ENCODE measurements at places on chromosomes 5 and 9. TPM values are rescaled to one million over a fixed set of nuclear protein-coding genes. Genes with fewer than 3 reads are reported as not detected.

- H3K36me3 ChIP-seq: peaks cover 38% of the 10 kb centered on the region
- no peaks in the 10 kb centered on the region for H3K27me3 ChIP-seq
- peak; percentile 72 for DNase-seq
- peaks cover 19% of the 10 kb centered on the region for H3K4me1 ChIP-seq
Observed at GRCh38 chr5:43603344-43604217, 601 bp downstream of the NNT start.

GRCh38 chr9:137241490-137242268 is 592 bp downstream of the TUBB4B start:
- peak overlapping the region; percentile 82 for H3K4me3 ChIP-seq
- peaks cover 25% of the 10 kb centered on the region for H3K4me1 ChIP-seq
- no peaks in the 10 kb centered on the region for H3K27me3 ChIP-seq
- H3K27ac ChIP-seq: peak overlapping the region; percentile 70
- DNase-seq: no peak

- no peak for DNase-seq
- peaks cover 4% of the 10 kb centered on the region for H3K4me1 ChIP-seq
- no peaks in the 10 kb centered on the region for H3K27me3 ChIP-seq
- H3K36me3 ChIP-seq: no peaks in the 10 kb centered on the region
Observed at GRCh38 chr5:175590471-175590881, 67.4 kb upstream of the HRH2 start.

GRCh38 chr9:110130791-110131416 is 77.1 kb downstream of the C9orf152 start:
- no peak for DNase-seq
- peaks cover 69% of the 10 kb centered on the region for H3K4me1 ChIP-seq
- no peak overlapping the region for H3K4me3 ChIP-seq
- H3K27ac ChIP-seq: peak overlapping the region; percentile 60
- H3K36me3 ChIP-seq: peaks cover 7% of the 10 kb centered on the region

- peaks cover 2% of the 10 kb centered on the region for H3K27me3 ChIP-seq
- no peak overlapping the region for H3K4me3 ChIP-seq
- H3K36me3 ChIP-seq: no peaks in the 10 kb centered on the region
- no peak for DNase-seq
Observed at GRCh38 chr9:135215571-135216161, 128.2 kb downstream of the OLFM1 start.

Gene OTULINL
- 0.58 TPM for total RNA-seq

Gene RGS7BP
- 0.03 TPM for total RNA-seq

Gene WDR31
- 2.0 TPM for total RNA-seq

Gene IL7R
- total RNA-seq: 86.6 TPM

DNA sequence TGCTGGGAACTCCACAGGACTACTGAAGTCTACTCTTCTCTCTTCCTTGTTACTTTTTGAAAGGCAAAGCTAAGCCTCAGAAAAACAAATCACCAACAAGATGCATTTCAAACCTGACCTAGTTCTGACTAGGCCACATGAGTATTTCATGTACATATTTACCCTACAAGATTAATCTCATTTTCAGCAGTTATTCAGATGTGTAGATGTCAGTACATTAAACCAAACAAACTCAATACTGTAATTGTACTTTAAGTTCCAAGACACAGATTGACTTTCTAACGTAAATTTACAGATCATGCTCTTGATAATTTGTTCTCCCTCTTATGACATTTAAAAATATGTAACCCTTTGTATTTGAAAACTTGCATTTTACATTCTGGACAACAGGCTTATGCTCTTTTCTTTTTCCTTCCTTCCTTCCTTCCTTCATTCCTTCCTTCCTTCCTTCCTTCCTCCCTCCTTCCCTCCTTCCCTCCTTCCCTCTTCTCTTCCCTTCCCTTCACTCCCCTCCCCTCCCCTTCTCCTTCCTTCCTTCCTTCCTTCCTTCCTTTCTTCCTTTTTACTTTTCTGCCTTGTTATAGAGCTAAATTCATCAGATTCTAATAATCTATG is 1653.4 kb downstream of the EFNA5 start:
- no peaks in the 10 kb centered on the region for H3K36me3 ChIP-seq
- DNase-seq: no peak
- 0 out of 2 replicates have a peak, but pooled peaks cover 3% of the 10 kb centered on the region for H3K4me1 ChIP-seq
- no peaks in the 10 kb centered on the region for H3K27me3 ChIP-seq
- H3K4me3 ChIP-seq: no peak overlapping the region
- no peak overlapping the region for H3K27ac ChIP-seq

- H3K4me3 ChIP-seq: no peak overlapping the region
- H3K27me3 ChIP-seq: no peaks in the 10 kb centered on the region
- no peak for DNase-seq
- no peaks in the 10 kb centered on the region for H3K36me3 ChIP-seq
- no peak overlapping the region for H3K27ac ChIP-seq
- H3K4me1 ChIP-seq: no peaks in the 10 kb centered on the region
Observed at GRCh38 chr5:81924442-81924841, 47.4 kb upstream of the ATG10 start.

Gene TLE1
- total RNA-seq: 11.3 TPM

GRCh38 chr5:133128066-133128465 is 76.3 kb downstream of the HSPA4 start:
- H3K27me3 ChIP-seq: no peaks in the 10 kb centered on the region
- no peak for DNase-seq
- no peak overlapping the region for H3K27ac ChIP-seq
- H3K4me3 ChIP-seq: no peak overlapping the region

- no peaks in the 10 kb centered on the region for H3K27me3 ChIP-seq
- H3K4me1 ChIP-seq: no peaks in the 10 kb centered on the region
- no peaks in the 10 kb centered on the region for H3K36me3 ChIP-seq
- H3K27ac ChIP-seq: no peak overlapping the region
- no peak overlapping the region for H3K4me3 ChIP-seq
Observed at GRCh38 chr9:112605963-112606699, 111.8 kb downstream of the INIP start.

DNA sequence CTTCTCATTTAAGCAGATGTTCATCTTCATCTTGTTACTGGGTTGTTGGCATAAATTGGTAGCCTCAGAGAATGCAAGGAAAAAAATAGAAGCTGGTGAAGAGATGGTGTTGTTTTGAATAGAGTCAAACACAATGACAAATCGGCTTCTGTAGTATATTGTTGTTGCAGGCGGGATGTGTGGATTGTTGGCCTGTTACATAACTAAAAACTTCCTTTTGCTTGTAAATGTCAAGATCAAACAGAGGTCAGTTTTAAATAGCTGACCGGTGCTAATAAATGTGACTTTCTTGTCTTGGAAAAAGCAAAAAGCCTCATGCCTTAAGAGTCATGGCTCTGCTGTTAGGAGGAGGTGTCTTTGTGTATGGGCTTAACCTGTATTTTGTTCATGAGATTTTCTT is 59.2 kb downstream of the CCDC192 start:
- peaks cover 33% of the 10 kb centered on the region for H3K4me1 ChIP-seq
- no peaks in the 10 kb centered on the region for H3K36me3 ChIP-seq
- H3K4me3 ChIP-seq: no peak overlapping the region

GRCh38 chr9:123316053-123316718 is 39.8 kb upstream of the CRB2 start:
- DNase-seq: no peak
- H3K27me3 ChIP-seq: no peaks in the 10 kb centered on the region
- no peaks in the 10 kb centered on the region for H3K36me3 ChIP-seq
- H3K4me3 ChIP-seq: no peak overlapping the region
- H3K4me1 ChIP-seq: no peaks in the 10 kb centered on the region
- H3K27ac ChIP-seq: no peak overlapping the region

GRCh38 chr9:76269789-76270188 is 124.4 kb downstream of the RFK start:
- 0 out of 2 replicates have a peak, but pooled peaks cover 3% of the 10 kb centered on the region for H3K27me3 ChIP-seq
- no peak overlapping the region for H3K27ac ChIP-seq
- no peaks in the 10 kb centered on the region for H3K36me3 ChIP-seq
- H3K4me1 ChIP-seq: 0 out of 2 replicates have a peak, but pooled peaks cover 3% of the 10 kb centered on the region
- DNase-seq: no peak

DNA sequence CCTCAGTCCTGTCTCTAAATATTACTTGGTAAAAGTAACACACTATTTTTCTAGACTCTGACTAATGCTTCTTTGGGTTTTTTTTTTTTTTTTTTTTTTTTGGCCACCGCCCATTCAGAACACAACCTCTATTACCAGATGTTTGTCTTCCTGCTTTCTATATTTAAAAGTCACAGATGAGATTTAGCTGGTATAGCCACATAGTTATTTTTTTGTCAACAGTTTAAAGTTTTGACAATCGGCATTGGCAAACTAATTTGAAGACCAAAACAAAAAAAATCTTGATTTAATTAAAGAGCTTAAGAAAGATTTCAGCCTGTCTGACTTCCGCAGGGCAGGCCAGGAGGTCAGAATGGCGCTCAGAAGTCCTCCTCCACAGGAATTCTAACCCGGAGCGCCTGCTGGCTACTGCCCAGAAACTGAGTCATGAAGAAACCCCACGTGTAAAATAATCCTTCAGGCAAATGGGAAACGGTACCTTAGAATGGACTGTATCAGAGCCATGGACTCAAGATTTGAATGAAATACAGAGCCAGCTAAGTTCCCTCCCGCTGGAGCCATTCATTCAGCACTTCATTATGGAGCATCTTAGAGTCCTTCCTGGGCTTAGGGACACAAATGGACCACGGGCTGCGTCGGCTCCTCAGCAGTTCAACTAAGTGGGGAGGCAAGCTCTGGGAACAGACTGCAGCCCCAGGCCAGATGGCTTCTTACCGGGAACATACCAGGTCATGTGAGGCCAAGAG is 55.6 kb downstream of the PTPDC1 start:
- peak; percentile 87 for DNase-seq
- H3K36me3 ChIP-seq: no peaks in the 10 kb centered on the region
- H3K4me3 ChIP-seq: no peak overlapping the region
- no peaks in the 10 kb centered on the region for H3K27me3 ChIP-seq
- peaks cover 31% of the 10 kb centered on the region for H3K4me1 ChIP-seq

GRCh38 chr9:126643945-126644527 is 30.3 kb downstream of the LMX1B start:
- H3K27me3 ChIP-seq: peaks cover 21% of the 10 kb centered on the region
- H3K4me1 ChIP-seq: no peaks in the 10 kb centered on the region
- H3K36me3 ChIP-seq: no peaks in the 10 kb centered on the region
- no peak for DNase-seq
- H3K4me3 ChIP-seq: no peak overlapping the region

DNA sequence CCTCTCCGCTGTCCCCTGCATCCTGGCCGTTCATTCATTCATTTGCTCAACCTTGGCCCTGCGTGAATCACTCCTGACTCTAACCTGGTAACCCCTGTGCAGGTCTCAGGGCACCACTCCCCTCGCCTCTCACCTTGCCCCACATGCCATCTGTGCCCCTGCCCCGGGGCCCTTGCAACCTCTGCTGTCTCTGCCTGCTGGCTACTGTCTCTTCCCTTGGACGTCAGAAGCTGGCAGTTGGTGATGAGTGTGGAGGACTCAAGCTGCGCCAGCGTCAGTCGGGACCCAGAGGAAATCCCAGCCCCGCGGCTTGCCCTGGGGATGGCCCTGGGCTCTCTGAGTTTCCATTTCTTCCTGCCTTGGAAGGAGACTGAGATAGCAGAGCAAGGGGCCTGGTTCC is 154.9 kb downstream of the OLFM1 start:
- H3K4me3 ChIP-seq: no peak overlapping the region
- H3K27ac ChIP-seq: no peak overlapping the region
- H3K27me3 ChIP-seq: no peaks in the 10 kb centered on the region
- H3K4me1 ChIP-seq: no peaks in the 10 kb centered on the region
- no peaks in the 10 kb centered on the region for H3K36me3 ChIP-seq

Gene ARID3C
- total RNA-seq: not detected

GRCh38 chr5:64502196-64502595 is 3.6 kb upstream of the RGS7BP start:
- no peak overlapping the region for H3K27ac ChIP-seq
- no peak for DNase-seq
- no peak overlapping the region for H3K4me3 ChIP-seq

DNA sequence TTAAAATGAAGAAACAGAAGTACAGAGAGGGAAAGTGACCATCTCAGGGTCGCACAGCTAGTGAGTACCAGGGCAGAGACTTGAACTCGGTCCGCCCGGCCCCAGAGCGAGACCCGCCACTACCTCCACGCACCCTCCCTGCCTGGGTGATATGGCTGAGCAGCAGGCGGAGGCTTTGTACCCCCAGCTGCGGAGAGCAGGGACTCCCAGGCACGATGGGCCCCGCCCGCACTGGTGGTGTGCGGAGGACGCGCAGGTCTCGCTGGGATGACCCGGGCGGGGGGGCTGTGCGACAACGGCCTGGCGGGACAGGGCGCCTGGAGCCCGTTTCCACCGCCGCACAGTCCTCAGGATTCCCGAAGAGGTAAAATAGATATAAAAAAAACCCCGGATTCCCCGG is 64.7 kb upstream of the LARP1 start:
- no peak overlapping the region for H3K4me3 ChIP-seq
- H3K27me3 ChIP-seq: no peaks in the 10 kb centered on the region
- no peak overlapping the region for H3K27ac ChIP-seq
- no peak for DNase-seq
- H3K4me1 ChIP-seq: no peaks in the 10 kb centered on the region

DNA sequence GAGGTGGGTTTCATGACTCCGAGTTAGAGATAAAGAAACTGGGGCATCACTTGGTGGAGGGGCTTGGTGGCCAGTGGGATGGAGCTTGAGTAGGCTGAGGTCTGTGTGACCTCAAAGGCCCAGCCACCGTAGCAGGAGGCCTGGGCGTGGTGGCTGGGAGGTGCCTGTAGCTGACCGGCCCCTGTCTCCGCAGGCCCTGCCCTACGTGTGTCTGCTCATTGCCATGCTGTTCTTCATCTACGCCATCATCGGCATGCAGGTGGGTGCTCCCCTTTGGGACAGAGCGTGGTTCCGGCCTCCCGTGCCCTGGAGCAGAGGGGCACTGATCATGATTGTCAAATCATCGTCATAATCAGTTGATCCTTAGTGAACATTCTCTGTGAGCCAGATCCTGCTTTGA is 196.2 kb downstream of the CACNA1B start:
- no peaks in the 10 kb centered on the region for H3K4me1 ChIP-seq
- H3K27ac ChIP-seq: no peak overlapping the region
- no peak overlapping the region for H3K4me3 ChIP-seq
- H3K27me3 ChIP-seq: peaks cover 4% of the 10 kb centered on the region
- no peak for DNase-seq

- no peaks in the 10 kb centered on the region for H3K36me3 ChIP-seq
- no peaks in the 10 kb centered on the region for H3K27me3 ChIP-seq
- no peak for DNase-seq
- no peak overlapping the region for H3K4me3 ChIP-seq
Observed at GRCh38 chr5:159547466-159548195, 217.3 kb upstream of the IL12B start.

GRCh38 chr9:6811436-6811835 is 53.7 kb downstream of the KDM4C start:
- H3K27me3 ChIP-seq: no peaks in the 10 kb centered on the region
- no peak for DNase-seq
- H3K36me3 ChIP-seq: no peaks in the 10 kb centered on the region
- H3K27ac ChIP-seq: no peak overlapping the region

Gene EMB
- not detected for total RNA-seq

Data from SJSA1 (cell line).